CD4-positive, alpha-beta memory T cell (primary cell): ENCODE measurements at places on chromosomes 16 and 17.

GRCh38 chr16:4488499-4488967 is 12.3 kb downstream of the HMOX2 start:
- DNase-seq, result peak; percentile 76

- no peak for DNase-seq
These were observed 47.1 kb downstream of the RPTOR start for GRCh38 chr17:80591788-80592187.

DNA sequence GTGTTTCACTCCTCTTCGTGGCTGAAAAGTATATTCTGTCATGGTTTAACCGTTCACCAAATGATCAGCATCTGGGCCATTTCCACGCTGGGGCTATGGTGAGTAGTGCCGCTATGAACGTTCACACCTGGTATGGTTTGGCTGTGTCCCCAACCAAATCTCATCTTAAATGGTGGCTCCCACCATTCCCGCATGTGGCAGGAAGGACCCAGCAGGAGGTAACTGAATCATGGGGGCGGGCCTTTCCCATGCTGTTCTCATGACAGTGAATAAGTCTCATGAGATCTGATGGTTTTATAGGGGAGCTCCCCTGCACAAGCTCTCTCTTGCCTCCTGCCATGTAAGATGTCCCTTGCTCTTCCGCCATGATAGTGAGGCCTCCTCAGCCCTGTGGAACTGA is 45.7 kb upstream of the ZNF469 start:
- DNase-seq, result no peak

- DNase-seq, result no peak
These were observed 55.0 kb downstream of the SNTB2 start for GRCh38 chr16:69241926-69242325.

- DNase-seq, result no peak
These were observed 375.6 kb upstream of the SALL1 start for GRCh38 chr16:51526621-51527020.

DNA sequence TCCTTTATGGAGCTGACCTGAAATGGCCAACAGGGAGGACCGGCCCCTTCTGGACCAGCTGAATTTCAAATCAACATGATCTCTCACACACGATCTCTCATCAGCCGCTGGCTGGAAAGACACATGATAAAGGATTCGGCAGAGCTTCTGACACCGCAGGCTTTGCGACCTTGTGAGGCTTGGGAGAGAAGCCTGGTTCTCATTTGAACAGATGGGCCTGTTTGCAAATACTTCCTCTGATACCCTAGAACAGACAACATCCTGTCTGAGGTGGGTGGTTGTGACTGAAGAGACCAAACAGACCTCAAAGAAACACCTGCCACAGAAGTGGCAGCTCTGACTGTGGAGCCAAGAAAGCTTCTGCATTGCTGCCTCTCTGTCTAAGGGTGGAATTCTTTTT is 77.9 kb upstream of the SDK2 start:
- peak; percentile 68 for DNase-seq

DNA sequence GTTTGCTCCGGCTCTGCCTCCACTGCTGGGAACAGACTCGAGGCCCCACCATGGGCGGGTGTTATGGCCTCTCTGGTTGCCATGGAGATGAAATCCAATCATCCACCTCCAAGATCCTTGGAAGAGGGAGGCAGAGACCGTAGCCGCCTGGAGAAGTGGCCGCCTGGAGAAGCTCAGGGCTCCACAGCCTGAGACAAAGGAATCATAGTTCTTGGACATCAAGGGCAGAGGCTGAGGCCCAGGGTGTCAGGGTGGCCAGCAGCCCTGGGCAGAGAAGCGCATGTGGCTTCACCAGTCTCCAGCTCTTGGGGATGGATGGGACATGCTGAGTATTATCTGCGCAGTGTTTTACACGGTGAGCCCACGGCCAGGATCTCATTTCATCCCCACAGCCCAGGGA is 36.2 kb downstream of the ABR start:
- DNase-seq, result no peak

GRCh38 chr17:82081546-82081945 is 15.9 kb upstream of the DUS1L start:
- DNase-seq, result no peak
